ENCODE measurements at places on chromosomes 2 and 18.

- no peak for DNase-seq
These were observed 71.2 kb upstream of the CCBE1 start for GRCh38 chr18:59768409-59768808.

DNA sequence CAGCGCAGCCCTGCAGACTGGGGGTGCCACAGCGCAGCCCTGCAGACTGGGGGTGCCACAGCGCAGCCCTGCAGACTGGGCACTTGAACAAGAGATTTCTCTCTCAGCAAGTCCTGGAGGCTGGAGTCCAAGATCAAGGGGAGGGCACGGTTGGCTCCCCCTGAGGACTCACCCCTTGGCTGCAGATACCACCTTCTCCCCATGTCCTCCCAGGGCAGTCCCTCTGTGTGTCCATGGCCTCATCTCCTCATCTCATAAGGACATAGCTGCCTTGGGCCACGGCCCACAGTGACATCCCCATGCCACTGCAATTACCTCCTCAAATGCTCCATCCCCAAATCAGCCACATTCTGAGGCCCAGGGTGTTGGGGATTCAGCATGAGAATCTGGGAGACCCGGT lies 98.2 kb downstream of the TPO start:
- DNase-seq = no peak

DNA sequence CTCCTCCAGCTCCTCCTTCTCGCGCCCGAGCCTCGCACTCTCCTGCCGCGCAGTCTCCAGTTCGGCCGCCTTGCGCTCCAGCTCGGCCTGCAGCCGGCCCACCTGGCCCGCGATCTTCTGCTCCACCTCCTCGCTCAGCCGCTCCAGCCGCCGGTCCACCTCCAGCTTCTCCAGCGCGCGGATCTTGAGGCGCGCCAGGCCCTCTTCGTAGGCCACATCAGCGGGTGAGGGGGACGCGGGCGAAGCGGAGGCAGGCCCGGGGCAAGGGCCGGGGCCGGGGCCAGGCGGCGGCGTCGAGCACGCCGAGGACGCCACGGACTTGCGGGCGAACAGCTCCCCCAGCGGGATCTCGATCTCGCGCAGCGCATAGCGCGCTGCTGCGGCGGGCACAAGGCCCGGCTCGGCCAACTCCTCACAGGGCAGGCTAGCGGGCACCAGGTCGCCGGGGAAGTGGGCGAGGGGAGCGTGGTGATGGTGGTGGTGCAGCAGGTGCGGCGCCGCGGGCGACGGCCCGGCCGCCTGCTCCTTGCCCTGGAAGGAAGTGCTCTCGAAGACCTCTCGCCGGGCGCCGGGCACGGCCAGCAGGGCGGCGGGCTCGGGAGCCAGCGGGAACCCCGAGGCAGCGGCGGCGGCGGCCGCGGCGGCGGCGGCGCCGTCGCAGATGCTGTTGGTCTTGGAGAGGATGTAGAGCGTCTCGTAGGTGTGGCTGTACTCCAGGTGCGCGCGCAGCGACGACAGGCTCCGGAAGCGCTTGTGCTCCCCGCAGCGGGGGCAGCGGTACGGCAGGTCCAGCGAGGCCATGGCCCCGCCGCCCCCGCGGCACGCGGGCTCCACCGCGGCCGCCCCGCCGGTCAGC lies 15.2 kb downstream of the FBXO41 start:
- peak; percentile 41 for DNase-seq

DNA sequence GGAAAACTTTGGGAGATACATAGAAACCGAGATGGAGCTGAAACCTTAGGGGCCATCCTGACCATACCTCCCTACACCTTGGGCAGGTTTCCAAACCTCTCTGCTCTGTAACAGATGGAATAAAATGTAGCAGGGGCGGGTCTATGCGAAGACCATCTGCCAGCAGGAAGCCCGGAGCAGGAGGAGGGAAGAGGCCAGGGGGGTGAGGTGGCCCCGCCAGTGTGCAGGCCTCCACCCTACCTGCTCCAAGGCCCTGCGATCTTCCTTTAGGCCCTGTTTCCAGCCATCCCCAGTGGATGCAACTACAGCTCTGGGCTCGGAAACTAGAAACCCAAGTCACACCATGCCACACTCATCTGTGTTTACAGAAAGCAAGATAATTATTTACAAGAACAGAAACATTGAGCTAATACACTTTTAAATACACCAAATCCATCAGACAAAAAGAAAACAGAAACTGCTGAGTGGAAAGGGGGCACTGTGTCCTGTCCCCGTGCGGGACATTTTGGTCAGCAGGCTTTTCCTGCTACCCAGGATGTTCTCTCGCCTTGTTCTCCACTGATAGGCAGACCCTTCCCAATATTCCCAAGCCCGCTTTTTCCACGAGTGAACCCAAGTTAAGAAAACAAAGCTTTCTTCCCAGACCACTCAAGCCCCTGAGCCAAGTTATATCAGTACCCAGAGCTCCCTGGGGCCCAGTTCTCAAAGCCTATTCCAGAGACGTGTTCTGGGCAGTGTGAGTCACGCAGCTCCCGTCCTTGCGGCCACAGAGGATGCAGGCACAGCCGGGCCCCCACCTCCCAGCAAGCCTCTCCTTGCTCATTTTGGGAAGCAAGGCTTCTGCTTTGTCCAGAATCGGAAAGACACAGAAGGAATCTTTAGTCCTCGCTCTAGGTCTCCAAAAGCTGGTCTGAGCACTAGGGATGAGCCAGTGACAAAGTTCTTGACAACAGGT lies 17.3 kb downstream of the CIB4 start:
- no peak for DNase-seq

DNA sequence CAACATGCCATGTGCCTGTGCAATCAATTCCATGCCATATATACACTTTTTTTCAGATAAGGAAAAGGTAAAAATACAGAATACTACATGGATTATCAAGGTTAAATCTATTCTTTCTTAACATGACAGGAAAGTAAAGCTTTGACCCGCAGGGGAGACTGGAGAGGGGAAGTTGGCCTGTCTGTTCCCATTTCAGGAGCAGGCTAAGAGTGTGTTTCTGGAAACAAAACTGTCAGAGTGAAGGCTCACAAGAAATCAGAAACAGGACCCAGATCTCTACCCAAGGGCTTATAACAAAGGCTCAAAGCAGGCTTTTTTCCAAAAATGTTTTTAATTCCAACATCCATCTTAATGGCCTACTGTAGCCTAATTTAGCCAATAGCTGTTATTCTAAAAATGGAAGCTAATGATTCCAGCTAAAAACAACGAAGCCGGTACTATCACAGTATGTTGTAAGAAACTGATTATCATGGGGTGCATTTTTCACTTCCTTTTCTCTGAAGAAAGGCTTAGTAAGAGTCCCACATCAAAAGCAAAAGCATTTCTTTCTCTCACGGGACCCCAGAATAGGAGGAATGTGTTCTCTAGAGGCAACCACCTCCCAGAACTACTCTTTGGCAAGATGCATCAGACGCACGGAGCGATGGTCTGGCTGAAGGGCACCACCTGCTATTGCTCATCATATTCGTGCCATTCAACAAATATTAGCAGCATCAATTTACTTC lies 41.4 kb downstream of the FECH start:
- no peak for DNase-seq

All from activated CD4-positive, alpha-beta T cell treated with anti-CD3 and anti-CD28 coated beads for 24 hours (primary cell).